ENCODE measurements at places on chromosomes 2 and 18.

DNA sequence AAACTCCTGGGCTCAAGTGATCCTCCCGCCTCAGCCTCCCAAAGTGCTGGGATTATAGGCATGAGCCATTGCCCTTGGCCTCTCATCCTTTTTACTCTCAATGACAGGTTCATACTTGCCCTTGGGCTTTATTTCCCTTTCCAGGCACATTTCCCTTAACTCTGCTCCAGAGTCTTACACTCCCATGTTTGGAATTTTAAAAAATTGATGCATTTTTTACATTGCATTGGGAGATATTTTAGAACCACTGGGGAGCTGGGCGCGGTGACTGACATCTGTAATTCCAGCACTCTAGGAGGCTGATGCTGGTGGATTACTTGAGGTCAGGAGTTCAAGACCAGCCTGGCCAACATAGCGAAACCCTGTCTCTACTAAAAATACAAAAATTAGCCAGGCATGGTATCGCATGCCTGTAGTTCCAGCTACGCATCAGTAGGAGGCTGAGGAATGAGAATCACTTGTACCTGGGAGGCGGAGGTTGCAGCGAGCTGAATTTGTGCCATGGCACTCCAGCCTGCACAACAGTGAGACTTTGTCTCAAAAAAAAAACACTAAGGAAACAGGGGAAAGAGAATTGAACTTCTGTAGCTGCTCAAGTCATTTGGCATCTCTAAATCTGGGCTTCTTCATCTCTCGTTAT is 18.2 kb downstream of the TGIF1 start:
- no peak for DNase-seq

GRCh38 chr2:85914922-85915321 is 26.1 kb upstream of the ST3GAL5 start:
- DNase-seq: no peak

DNA sequence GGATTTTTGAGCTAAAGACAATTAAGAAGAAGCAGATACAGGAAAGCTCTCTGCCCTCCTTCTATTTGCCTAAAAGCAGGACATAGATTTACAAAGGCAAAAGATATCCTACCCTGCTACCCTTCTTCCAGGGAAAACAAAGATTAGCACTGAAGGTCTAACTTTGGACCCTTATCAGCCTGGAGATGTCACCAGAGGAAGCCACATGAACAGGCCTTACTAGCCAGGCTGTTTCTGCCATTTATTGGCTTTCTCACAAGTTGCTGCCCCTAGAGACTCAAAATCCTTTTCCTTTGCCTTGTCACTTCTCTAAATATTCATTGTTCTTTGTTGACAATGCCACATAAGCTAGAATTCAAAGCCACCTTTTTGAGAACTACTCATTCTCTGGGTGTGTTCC is 147.3 kb downstream of the B3GNT2 start:
- no peak for DNase-seq

GRCh38 chr18:73924836-73925235 is 222.8 kb downstream of the FBXO15 start:
- no peak for DNase-seq

DNA sequence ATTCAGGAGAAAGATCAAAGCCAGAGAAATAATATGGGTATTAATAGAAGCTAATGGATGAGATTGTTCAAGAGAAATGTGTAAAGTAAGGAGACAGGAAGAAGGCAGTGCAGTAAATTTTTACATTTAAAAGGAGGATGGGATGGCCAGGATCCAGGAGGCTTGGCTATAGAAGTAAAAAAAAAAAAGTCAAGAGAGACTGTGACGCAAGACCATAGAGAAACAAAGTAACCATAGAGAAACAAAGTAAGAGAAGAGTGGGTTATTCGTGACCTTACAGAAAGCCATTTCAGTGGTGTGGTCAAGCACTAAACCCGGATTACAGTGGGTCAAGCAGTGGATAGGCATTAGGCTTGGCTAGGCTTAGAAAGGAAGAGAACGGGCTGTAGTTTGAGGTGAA is 10.5 kb upstream of the FAM171B start:
- no peak for DNase-seq

DNA sequence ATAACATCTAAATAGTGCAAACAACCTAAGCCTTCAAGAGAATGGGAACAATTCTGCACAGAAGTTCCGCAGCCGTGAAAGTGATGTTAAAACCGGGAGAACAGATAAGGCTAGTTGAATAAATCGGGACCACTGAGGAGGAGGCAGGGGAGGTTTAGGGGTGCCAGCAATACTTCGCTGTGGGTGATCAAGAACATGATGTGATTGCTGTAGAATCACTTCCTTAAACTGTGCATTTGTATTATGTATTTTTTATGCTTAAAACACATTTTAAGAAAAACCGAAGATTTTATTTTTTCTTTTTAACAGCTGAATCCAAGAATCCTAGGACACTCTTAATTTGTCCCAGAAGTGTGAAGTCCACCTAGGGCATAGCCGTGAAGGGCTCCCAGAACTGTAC is 33.6 kb downstream of the TTC32 start:
- DNase-seq: no peak

GRCh38 chr18:33584548-33585430 is 6.8 kb downstream of the ASXL3 start:
- DNase-seq: no peak

GRCh38 chr2:239227661-239228371 is 173.0 kb downstream of the HDAC4 start:
- no peak for DNase-seq

- no peak for DNase-seq
These were observed 202.6 kb downstream of the HDAC4 start for GRCh38 chr2:239198221-239198620.

GRCh38 chr2:144341538-144341937 is 178.4 kb downstream of the ZEB2 start:
- no peak for DNase-seq

DNA sequence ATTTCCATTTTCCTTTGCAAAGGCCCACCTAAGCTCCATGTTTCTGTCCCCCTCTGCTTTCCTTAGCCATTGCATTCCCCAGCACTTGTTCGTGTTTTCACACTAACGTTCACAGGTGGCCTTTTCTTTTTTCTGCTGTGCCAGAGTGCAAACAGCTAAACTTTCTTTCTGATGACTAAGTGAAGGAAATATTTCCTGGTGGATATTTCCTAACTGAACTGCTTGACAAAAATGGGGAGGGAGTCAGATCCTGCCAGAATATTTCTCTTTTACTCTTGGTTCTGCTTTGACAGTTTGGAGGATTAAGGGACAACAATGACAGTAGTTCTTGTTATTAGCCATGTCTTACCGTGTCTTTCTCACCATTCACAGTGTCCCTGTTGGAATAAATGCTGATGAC is 344.0 kb downstream of the ARHGAP15 start:
- no peak for DNase-seq

DNA sequence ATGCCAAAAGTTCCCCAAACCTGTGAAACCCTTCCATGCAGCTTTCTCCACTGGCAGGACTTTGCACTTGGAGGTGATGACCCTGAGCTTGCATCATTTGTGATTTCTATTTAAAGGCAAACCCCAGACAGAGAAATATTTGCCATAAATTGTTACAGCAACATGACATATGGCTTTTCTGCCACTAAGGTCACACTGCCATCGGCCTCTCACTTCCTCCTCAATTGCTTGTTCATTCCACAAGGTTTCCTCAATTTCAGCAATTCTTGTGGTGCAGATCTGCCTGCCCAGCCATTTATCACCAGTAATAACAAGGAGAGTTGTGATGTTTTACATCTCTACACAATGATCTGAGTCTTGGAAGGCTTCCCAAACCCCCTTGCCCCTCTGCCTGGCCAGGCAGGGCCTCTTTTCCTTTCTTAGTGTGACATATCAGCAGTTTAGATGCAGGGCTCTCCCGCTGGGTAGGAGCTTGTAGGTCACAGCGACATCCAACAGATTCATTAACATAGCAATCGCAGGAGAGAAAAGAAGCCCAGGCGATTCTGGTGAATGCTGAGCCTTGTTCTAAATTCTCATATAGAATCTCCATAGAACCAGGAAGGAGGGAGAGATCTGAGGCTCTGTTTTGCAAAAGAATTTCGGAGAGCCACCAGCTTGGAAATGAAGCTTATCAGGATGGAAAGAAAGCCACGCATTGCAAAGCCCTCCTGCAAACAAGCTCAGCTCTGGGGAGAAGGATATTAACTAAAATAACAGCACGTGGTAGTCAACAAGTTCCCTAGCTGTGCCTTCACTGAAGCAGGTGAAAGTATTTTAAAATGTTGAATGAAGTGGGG is 46.7 kb upstream of the ITGA6 start:
- no peak for DNase-seq

DNA sequence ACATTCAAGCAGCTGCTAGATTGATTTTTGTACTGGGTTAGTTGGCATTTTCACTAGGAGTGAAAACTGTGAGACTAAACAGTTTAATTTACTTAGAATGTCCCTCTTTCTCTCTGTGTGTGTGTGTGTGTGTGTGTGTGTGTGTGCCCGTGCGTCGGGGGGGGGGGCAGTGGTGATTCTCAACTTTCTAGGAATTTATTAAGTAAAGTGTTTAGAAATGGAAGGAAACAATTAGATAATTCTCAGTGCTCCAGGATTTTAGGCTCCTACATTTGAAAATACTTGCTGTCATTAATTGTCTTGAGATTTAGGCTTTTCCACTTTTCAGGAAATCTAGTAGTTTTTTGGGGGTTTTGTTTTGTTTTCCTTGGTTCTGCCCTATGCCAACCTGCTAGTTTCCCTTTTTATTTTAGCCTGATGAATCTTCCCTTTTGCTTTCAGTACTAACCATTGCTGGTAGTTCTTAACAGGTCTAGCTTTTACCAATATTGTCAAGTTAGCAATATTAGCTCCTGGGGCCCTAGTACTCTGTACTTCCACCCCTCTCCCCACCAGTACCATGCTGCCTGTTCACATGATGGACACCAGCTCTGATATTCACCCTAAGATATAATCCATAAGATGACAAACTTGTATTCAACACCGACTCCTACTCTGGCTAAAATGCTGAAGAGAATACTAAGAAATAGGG is 4.9 kb downstream of the EPAS1 start:
- DNase-seq: no peak

GRCh38 chr2:151363709-151364108 is 6.3 kb downstream of the TNFAIP6 start:
- no peak for DNase-seq

DNA sequence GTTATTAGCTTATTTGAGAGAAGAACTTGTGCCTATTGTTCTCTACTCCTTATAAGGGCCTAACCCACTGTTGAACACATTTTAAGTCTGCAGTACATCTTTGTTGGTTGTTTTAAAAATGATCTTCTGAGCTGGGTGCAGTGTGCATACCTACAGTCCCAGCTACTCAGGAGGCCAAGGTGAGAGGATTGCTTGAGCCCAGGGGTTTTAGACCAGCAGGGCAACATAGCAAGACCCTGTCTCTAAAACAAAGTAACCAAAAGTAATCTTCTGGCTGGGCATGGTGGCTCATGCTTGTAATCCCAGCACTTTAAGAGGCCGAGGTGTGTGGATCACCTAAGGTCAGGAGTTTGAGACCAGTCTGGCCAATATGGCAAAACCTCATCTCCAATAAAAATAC is 25.8 kb upstream of the RAB10 start:
- DNase-seq: no peak

- DNase-seq: no peak
These were observed 29.3 kb upstream of the DUSP2 start for GRCh38 chr2:96174251-96175144.

DNA sequence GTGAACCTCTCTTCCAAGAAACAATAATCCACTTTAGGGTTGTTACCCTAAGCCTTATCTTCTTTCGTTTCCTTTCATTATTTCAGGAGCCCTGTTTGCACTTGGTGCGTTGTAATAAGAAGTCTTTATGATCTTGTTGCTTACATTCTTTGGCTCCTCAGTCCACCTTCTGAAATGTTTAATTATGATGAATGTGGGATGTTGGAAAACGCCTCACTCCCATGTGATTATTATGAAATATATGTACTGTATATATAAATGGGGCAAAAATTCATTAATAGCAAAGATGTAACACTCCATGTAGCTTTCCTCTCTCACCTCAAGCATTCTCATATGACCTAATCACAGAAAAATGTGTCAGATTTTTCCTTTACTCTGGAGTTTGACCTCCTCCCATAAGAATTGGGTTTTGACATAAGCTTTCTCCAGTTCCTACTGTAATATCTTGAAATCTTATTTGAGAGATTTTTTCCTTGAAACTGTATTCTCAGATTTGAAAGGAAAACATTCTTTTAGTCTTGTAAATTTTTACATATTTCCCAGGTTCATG is 397.2 kb upstream of the FANCL start:
- no peak for DNase-seq

GRCh38 chr2:12722447-12723316 is 5.9 kb downstream of the TRIB2 start:
- no peak for DNase-seq

GRCh38 chr18:73948497-73948896 is 199.1 kb downstream of the FBXO15 start:
- DNase-seq: no peak

- no peak for DNase-seq
These were observed 30.3 kb downstream of the RAB31 start for GRCh38 chr18:9738266-9738969.

DNA sequence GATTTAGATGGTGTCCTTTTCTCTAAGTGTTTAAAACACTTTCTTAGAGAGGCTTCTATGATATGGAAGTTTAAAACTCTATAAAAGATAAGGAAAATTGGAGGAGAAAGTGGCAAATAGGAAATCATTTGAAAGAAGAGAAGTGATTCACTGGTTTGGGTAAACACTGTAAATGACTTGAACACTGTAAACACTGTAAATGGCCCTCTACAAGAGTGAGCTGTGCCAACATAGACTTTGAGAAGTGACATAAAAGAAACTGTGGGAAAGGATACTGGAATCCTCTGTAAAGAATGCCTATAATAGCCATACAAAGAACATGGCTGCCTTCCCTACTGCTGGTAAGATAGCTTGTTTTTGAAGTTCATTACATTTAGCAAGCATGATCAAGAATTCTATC is 210.9 kb upstream of the SIX3 start:
- DNase-seq: no peak

- no peak for DNase-seq
These were observed 124.9 kb downstream of the XIRP2 start for GRCh38 chr2:167013227-167013626.

DNA sequence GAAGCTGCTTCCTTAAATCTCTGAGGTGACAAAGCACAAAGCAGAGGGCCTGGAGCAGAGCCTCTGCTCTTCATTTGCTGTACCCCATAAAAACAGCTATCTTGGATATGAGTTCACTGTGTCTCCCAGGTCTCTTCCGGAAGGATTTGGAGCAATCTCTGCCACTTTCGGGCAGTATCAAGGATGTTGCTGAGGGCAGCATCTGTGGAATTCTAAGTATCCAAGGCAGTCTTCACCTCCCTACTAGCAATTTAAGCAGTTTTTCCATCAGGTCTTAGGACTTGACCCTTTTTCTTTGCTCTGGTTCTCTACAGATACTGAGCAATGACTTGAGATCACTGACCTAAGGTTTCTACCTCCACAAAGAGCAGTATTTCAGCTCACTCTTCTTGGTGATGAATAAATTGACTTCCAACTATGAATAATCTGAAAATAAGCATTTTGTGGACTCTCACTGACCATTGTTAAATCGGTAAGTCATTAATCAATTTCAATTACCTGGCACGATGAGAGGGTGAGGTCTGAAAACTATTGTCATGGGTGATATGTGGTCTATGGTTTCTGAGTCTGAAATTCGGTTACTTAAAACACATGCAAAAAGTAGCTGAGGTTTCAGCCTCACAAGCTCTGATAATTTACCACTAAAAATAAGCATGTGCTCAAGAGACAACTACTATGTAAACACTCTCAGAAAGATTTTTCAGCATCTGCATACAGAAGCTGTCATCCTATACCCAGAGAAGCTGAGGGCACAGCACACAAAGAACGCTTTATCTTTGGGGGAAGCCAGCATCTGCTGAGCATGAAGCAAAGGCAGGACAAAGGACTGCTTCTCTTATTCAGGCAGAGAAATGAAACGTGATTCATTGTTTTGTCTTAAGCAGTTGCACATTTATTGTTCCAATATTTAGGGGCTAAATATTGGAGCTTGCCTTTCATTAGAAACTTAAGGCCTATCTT is 32.1 kb upstream of the SPATS2L start:
- DNase-seq: no peak
